ENCODE measurements at places on chromosomes 7 and 10.

GRCh38 chr7:31602041-31602625, 84.9 kb upstream of the PPP1R17 start:
- DNase-seq = no peak

- no peak for DNase-seq
These were observed 14.9 kb downstream of the CAMK2G start for GRCh38 chr10:73859428-73859783.

GRCh38 chr7:123570390-123571182, 13.0 kb upstream of the NDUFA5 start:
- no peak for DNase-seq

DNA sequence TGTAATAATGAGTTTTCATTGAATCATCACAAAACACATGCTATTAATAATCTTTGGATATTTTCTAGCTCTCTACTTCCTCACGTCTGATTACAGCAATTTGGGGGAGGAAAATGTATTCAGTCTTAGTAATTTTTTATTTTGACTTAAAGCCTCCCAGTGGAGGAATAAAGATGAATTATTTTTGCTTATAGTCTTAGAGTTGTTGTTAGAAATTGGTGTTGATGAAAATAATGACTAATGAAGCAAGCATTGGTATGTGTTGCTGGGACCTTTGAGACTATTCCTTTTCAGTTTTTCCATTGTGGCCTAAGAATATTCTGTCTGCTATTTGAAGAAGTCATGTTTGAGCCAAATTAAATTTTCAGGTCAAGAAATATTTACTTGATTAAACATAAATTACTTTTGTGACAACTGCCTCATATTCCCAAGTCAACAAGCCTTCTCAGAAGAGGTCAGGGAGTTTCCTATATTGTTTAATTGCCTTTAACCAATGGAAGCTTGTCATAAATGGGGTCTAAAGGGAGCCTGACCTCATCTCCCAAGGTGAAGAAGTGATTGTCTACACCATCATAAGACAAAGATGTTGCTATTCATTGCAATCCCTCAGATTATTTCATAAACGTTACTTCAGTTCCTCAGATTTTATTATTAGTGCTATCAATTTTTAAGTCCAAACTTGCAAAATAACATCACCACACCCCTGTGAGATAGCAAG, 90.0 kb downstream of the ST7 start:
- DNase-seq = no peak

DNA sequence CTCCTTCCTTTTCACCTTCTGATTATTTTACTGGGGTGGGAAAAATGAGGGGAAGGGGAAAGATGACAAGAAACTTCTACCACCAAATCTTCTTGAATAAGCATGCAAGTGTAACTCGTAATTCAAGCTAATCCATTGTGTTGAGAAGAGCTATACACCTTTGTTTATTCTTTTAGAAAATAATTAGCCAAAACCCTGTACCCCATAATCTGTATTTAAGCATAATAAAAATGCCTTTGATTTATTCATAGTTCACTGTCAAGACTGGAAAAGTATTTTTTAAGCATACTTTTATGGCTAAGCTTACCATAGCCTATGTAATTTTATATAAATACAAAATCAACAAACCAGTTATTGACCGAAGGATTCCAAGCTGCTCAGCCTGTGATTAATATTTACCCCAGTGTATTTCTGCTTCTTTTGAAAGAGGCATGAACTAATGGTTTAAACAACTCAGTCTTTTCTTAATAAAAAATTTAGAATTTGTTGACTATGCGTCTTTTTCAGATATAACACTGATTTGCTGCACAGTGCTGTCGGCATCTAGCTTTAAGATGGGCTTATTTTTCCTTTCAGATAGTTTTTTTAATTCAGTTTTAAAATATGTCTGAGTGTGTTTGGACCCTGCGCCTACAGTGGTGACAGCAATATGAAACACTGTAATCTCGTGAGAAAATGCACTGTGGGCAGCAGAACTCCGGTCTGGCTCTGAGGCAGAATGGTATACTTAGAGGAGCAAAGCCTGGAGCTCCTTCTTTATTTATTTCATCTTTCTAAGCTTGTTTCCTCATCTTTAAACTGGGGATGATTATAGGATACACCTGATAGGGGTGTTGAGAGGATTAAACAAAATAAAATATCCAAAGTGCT, 238.8 kb upstream of the LRGUK start:
- DNase-seq = no peak
